A549 treated with CpdA at 1 μM for 4 hours (cell line): ENCODE measurements at places on chromosomes 11 and 22. TPM values are rescaled to one million over a fixed set of nuclear protein-coding genes. Genes with fewer than 3 reads are reported as not detected.

The APOBEC3H gene
- 0.14 to 0.41 TPM (median 0.35 TPM) in 4 of 5 replicates, not detected in the other for total RNA-seq

The PIWIL4 gene
- total RNA-seq = 0.19 to 0.49 TPM (median 0.29 TPM) in 5 replicates

The KCNA4 gene
- not detected in 5 replicates for total RNA-seq

The MMP3 gene
- 0.05 to 0.24 TPM (median 0.07 TPM) in 3 of 5 replicates, not detected in the others for total RNA-seq

The E2F8 gene
- 5.8 to 6.9 TPM (median 6.4 TPM) in 5 replicates for total RNA-seq

The OR4A16 gene
- total RNA-seq = not detected in 5 replicates

The OR10A2 gene
- not detected in 5 replicates for total RNA-seq

The OR10D3 gene
- total RNA-seq = not detected in 5 replicates

The TUB gene
- total RNA-seq = 5.7 to 8.6 TPM (median 7.9 TPM) in 5 replicates

The CFAP300 gene
- total RNA-seq = 4.4 to 5.9 TPM (median 5.6 TPM) in 5 replicates

The PLAAT2 gene
- 0.23 to 0.35 TPM in 2 of 5 replicates, not detected in the others for total RNA-seq

The NXPE2 gene
- total RNA-seq = not detected in 5 replicates
